CD4-positive, alpha-beta T cell treated with Interleukin-12 subunit alpha and Interleukin-12 subunit beta, for 1 hour (primary cell): ENCODE measurements at places on chromosomes 12 and 14.

- no peak for DNase-seq
Measured at GRCh38 chr12:54373649-54374561, 9.6 kb upstream of the GPR84 start.

GRCh38 chr12:126588586-126589249, 1523.5 kb downstream of the AACS start:
- no peak for DNase-seq

DNA sequence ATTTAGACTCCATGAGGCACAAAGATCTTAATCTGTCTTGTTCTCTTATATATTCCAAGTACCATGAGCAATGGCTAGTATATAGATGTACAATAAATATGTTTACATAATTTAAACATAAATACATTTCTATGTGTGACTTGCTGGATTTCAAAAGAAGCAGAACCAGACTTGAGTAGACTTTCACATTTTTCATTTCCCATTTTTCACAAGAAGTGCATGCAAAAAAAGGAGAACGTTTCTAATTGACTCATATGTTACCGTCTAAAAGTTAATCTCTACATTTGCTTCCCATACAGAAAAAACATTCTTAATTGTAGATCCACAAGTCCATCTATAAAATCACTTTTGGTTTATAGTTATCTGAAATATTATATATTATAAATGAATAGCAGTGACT, 256.5 kb upstream of the USP15 start:
- DNase-seq = no peak

DNA sequence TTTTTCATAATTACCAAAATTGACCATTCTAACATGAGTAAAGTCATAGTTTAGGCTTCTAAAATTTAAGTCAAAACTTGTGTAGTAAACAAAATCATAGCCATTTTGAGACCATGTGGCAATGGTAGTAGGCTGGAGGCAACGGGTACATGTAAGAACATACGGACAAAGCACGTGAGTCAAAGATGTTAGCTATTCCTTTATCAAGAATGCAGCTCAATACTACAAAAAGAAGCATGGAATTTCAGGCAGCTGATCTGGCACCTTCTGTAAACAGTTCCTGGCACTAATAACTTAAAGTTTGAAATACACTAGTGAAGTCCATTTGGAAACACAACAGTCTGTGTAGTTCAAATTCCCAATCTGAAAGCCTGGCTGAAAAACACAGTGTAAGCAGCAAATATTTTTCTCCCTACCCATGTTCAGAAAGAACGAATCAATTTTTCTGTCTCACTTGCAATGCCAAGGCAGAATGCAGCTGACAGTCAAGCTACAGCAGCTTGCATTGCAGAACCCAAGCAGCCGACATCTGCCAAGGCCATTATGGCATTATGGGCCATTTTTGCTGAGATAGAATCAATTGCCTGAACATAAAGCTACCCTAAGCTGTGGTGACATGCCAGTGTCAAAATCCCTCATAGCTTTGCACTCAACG, 29.3 kb downstream of the MYF5 start:
- no peak for DNase-seq

DNA sequence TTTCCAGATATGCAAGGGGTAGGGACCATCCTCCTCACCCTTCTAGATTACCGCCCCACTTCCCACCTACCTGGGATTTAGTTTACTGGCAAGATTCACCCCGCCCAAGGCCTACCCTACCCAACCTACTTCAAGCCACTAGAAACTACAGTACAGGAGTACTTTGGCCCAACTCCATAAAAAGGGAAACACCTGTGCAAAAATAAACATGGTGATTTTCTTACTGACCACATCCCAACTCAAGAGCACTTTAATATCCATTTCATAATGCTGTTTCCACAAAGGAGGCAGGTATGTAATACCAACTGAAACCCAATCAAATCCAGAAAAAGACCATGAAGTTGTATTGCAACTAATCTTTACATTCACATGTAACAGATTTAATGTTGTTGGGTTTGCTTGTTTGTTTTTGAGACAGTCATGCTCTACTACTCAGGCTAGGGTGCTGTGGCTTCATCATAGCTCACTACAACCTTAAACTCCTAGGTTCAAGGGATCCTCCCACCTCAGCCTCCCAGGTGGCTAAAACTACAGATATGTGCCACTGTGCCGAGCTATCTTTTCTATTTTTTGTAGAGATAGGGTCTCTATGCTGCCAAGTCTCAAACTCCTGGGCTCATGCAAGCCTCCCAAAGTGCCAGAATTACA, 41.7 kb upstream of the RAP1B start:
- no peak for DNase-seq

- DNase-seq = no peak
Measured at GRCh38 chr12:92010368-92010767, 135.3 kb downstream of the BTG1 start.

DNA sequence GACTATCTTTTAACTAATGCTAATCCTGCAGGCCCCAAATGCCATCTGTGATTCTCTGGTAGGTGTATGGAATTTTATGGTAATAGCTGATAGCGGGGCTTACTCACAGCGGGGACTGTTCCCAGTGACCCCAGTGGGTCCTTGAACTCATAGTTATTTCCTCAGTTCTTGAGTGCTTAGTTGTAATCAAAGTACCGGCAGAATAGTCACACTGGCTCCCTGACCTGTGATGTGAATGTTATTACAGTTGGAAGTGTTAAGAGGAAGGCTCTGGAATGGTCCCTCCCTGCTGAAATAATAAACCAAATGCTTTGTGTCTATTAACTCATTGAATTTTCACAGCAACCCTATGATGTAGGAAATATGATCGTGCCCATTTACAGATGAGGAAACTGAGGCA, 78.3 kb downstream of the NDUFA12 start:
- no peak for DNase-seq

DNA sequence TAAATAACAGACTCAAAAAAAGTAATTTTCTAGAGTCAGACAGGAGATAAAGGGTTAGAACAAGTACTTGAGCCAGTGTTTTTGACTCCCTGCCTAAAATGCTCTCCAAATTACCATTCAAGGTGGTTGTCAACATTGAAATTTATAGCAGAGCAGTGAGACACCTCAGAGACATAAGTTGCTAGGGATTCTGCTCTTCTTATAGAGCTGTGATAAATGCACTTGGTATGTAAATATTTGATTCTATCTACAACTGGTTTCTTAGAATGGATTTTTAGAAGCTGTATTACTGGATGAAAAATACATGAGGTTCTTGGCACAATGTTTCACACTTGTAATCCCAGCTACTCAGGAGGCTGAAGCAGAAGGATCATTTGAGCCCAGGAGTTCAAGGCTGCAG, 83.9 kb upstream of the OSBPL8 start:
- no peak for DNase-seq

GRCh38 chr14:22973217-22974032, 8.9 kb downstream of the AJUBA start:
- DNase-seq = peak; percentile 63

GRCh38 chr12:115223322-115223721, 539.3 kb upstream of the TBX3 start:
- DNase-seq = no peak

DNA sequence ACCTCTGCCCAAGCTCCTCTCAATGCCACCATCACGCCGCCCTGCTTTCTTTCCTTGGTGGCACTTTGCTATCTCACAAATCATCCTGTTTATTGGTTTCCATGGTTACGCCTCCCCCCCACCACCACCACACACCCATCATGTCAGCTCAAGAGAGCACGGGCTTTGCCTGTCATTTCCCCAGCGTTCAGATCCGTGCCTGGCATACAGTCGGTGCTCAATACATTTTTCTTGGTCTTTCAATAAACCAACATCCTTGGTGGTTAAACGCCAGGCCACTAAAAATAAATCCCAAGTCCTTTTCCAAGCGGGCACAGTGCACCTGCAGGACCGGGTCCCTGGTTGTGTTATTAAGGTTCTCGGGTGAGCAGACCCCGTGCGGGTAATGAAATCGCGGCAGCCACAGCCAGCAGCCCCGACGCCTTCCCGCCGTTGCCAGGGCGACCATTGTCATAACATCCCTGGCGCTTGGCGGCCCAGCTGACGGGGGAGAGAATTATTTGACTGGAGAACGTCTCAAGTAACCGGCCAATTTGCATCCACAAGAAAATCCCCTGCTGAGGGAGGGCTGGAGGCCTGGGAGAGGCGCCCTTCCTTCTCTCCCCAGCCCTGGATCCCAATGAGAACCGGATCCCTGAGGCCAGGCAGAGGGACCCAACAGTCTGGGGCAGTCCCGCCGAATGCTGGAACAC, 92.9 kb downstream of the KSR2 start:
- peak; percentile 44 for DNase-seq

GRCh38 chr14:69763761-69764510, 3.0 kb upstream of the SRSF5 start:
- no peak for DNase-seq

DNA sequence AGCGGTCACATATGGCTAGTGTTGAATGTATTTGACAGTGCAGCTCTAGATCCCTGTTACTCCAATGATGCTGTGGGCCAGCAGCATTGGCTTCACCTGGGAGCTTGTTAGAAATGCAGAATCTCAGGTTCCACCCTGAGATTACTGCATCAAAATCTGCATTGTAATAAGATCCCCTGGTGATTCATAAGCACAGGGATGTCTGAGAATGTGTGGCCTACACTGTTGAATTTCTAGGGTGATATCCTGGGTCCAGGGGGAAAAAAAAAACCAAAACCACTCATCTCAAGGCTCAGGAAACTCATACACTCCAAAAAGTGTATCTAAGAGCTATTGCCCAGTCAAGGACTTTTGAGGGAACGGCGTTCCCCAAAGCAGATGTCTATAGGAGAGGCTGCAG, 196.8 kb downstream of the PPM1H start:
- DNase-seq = no peak

DNA sequence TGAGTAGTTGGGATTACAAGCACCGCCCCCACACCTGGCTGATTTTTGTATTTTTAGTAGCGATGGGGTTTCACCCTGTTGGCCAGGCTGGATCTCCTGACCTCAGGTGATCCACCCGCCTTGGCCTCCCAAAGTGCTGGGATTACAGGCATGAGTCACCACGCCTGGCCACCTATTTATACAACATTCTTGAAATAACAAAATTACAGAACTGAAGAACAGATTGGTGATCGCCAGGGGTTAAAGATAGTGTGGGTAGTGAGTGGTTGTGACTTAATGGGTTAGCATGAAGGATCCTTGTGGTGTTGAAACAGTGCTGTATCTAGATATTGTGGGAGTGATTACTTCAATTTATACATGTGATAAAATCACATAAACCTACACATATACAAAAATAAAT, 7.4 kb downstream of the GLIPR1L1 start:
- DNase-seq = no peak

- peak; percentile 94 for DNase-seq
Measured at GRCh38 chr12:389142-390096, at the start of gene KDM5A. TSS of gene KDM5A (minus strand) at chr12:389320. CDS start at chr12:389091, 229 bp downstream.

- no peak for DNase-seq
Measured at GRCh38 chr12:15731940-15732339, 57.2 kb downstream of the EPS8 start.

DNA sequence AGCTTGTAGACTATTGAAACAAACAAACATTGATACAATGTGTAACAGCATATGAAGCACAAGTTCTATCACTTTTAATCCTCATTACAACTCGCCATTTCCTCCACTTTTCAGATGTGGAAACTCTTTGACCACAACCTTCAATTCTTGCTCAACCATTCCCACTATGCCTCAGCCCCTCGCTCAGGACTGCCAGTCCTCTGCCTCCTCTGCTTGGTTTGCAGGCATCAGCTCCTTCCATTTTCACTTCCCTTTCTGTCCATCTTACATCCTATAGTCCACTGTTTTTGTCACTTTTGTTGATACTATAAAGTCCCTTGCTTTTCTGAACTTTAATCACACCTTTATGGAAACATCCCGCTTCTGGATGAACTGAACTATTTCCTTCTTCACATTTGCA, 28.2 kb upstream of the CD27 start:
- no peak for DNase-seq
